ENCODE measurements at places on chromosomes 7 and 10. TPM values are rescaled to one million over a fixed set of nuclear protein-coding genes. Genes with fewer than 3 reads are reported as not detected.
A peak's percentile ranks its signal among the peaks of the same experiment; 100 is the strongest.

- DNase-seq: peak; percentile 87
Observed at GRCh38 chr7:96093435-96093834, 228.5 kb downstream of the SLC25A13 start.

NPS gene
- total RNA-seq: not detected

DNA sequence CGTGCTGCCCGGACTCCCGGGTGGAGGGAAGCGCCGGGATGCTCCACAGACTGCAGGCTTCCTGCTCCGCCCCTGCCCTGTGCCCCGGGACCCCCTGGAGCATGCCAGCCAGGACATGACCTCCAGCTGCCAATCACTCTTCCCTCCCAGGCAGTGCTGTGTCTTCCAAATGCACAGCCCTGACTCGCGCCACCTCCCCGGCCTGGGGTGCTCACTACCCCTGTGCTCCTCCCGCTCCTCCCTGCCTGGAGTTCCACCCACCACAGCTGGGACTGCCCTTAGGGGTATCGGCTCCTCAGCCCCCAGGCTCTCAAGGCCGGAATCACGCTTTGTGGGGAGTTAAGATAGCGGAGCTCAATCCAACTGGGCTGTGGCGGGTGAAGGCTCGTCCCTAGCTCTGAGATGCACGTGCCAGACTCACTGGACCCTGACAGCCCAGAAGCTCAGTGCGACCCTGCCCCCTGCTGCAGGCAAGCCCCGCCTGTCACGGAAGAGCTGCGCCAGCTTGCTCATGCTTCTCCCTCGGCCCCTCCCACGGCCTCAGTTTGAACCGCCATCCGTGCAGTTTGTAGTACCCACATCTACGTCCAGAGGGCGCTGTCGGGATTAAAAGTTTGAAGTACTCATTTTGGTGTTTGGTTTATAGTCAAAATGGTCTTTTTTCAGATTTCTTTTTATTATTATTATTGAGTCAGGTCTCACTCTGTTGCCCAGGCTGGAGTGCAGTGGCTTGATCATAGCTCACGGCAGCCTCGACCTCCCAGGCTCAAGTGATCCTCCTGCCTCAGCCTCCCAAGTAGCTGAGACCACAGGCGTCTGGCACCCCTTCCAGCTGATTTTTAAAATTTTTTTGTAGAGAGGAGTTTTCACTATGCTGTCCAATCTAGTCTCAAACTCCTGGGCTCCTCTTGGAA, 142.5 kb upstream of the TCERG1L start:
- DNase-seq: no peak

DNA sequence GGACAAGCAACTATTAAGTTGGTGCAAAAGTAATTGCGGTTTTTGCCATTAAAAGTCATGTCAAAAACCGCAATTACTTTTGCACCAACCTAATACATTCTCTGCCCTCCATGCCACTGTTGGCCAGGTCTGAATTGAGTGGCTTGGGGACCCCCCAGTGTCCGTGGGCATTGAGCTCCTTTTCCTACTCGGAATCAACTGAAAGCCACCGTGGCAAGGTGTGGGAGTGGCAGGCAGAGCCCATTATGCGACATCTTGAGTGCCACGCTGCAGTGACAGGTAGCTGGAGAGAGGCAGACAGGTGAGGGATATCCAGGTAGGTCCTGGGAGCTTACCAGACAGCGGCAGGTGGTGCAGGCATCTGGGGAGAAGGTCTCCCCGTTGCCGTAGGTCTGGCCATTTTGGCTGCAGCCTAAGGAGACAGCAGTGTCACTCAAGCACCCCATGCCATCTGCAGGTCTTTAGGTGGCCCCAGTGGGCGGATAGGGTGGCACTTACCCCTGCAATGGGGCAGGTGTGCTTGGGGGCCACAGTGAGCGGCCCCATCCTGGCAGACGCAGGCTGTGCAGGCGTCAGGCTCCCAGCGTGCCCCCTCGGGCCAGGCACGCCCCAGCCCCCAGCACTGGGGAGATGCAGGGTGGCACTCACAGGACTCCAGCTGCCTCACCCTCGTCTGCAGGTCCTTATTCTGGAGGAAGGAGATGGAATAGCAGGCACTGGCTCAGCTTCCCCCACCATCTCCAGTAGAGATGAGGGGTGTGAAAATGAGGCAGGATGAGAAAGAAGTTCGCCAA, 3.5 kb downstream of the KCP start:
- no peak for DNase-seq

GRCh38 chr10:92239151-92239599, 51.7 kb downstream of the CPEB3 start:
- DNase-seq: no peak

GRCh38 chr7:64775289-64775688, 18.9 kb upstream of the ZNF138 start:
- no peak for DNase-seq

GRCh38 chr7:152120210-152120609, 94.7 kb downstream of the GALNT11 start:
- no peak for DNase-seq

SYT15 gene
- total RNA-seq: 0.13 TPM

- DNase-seq: no peak
Observed at GRCh38 chr10:73552819-73553715, 38.1 kb downstream of the USP54 start.

DNA sequence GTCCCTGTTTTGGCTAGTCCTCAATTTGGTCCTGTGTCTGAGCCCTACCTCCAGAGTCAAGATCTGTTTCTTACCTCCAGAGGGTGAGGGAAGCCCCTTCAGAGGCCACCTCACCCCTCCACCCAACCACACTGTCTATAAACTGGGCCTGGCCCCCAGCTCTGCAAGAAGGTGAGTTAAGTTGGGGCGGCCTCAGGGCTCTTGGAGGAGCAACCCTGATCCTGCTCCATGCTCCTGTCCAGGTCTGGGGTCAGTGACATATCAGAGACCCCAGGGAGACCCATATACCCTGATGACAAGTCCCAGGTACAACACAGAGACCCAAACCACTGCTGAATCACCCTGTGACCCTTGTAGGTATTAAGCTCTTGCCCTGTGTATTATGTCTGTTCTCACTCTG, 69.5 kb downstream of the MYL10 start:
- no peak for DNase-seq

GRCh38 chr7:134514663-134515062, 12.7 kb upstream of the AKR1B10 start:
- peak; percentile 83 for DNase-seq

Data from bronchial epithelial cell (primary cell).